GM23248 (cell line): ENCODE measurements at places on chromosomes 12 and 14. TPM values are rescaled to one million over a fixed set of nuclear protein-coding genes. Genes with fewer than 3 reads are reported as not detected.

- no peaks in the 10 kb centered on the region for H3K36me3 ChIP-seq
- H3K4me1 ChIP-seq = no peaks in the 10 kb centered on the region
- H3K4me3 ChIP-seq = no peak overlapping the region
- no peak overlapping the region for H3K27ac ChIP-seq
- peak; percentile 46 for DNase-seq
Measured at GRCh38 chr14:65949711-65950516, 536.3 kb upstream of the CCDC196 start.

DNA sequence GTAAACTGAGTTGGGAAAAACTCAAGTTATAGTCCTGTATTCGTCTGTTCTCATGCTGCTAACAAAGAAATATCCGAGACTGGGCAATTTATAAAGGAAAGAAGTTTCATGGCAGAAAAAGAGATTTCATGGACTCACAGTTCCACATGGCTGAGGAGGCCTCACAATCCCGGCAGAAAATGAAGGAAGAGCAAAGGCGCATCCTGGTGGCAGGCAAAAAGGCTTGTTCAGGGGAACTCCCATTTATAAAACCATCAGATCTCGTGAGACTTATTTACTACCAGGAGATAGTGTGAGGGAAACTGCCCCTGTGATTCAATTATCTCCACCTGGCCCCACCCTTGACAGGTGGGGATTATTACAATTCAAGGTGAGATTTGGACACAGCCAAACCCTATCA lies 292.6 kb upstream of the SYT1 start:
- no peaks in the 10 kb centered on the region for H3K36me3 ChIP-seq
- no peak for DNase-seq
- H3K4me1 ChIP-seq = 0 out of 2 replicates have a peak, but pooled peaks cover 6% of the 10 kb centered on the region
- no peak overlapping the region for H3K27ac ChIP-seq
- H3K27me3 ChIP-seq = no peaks in the 10 kb centered on the region

GRCh38 chr12:91924827-91925226 lies 220.8 kb downstream of the BTG1 start:
- no peak overlapping the region for H3K27ac ChIP-seq
- H3K27me3 ChIP-seq = no peaks in the 10 kb centered on the region
- no peaks in the 10 kb centered on the region for H3K36me3 ChIP-seq
- no peak for DNase-seq

DNA sequence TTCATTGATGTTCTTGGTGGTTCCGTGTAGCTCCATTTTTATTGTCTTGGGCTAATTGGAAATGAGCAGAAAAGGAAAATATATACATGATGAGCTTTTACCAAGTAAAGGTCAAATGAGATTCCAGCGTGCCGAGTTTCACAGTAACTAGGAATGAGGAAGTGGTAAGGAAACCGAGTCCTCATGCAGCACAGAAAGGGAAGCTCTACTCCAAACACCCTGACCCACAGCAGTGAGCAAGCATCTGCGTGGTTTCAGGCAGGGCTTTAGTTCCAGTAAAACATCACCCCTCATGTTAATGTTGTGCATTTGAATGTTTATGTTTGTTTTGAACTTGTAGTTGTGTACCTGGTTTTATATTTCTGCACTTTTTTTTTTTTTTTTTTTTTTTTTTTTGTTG lies 208.0 kb downstream of the SLC41A2 start:
- no peaks in the 10 kb centered on the region for H3K36me3 ChIP-seq
- H3K27ac ChIP-seq = no peak overlapping the region
- DNase-seq = peak; percentile 61

DNA sequence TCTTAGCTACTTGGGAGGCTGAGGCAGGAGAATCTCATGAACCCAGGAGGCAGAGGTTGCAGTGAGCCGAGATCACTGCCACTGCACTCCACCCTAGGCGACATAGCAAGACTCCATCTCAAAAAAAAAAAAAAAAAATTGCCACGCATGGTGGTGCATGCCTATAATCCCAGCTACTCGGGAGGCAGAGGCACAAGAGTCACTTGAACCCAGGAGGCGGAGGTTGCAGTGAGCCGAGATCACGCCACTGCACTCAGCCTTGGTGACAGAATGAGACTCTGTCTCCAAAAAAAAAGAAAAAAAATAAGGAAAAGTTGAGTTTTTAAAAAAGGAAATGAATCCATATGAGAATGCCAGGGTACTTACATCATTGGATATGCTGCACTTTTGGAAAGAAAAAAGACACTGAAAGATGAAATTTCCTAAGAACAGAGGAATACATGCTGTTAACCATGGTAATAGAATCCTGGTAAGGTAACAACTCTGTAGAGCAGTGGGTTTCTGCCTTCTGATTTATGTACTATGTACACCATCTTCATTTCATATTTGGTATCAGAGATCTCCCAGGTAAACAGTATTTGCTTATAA lies 222.7 kb downstream of the ERC1 start:
- no peaks in the 10 kb centered on the region for H3K27me3 ChIP-seq
- no peak overlapping the region for H3K4me3 ChIP-seq
- peaks cover 25% of the 10 kb centered on the region for H3K4me1 ChIP-seq
- H3K27ac ChIP-seq = no peak overlapping the region

- no peak for DNase-seq
- no peaks in the 10 kb centered on the region for H3K27me3 ChIP-seq
- H3K4me3 ChIP-seq = no peak overlapping the region
Measured at GRCh38 chr12:43097471-43097870, 454.5 kb downstream of the ADAMTS20 start.

DNA sequence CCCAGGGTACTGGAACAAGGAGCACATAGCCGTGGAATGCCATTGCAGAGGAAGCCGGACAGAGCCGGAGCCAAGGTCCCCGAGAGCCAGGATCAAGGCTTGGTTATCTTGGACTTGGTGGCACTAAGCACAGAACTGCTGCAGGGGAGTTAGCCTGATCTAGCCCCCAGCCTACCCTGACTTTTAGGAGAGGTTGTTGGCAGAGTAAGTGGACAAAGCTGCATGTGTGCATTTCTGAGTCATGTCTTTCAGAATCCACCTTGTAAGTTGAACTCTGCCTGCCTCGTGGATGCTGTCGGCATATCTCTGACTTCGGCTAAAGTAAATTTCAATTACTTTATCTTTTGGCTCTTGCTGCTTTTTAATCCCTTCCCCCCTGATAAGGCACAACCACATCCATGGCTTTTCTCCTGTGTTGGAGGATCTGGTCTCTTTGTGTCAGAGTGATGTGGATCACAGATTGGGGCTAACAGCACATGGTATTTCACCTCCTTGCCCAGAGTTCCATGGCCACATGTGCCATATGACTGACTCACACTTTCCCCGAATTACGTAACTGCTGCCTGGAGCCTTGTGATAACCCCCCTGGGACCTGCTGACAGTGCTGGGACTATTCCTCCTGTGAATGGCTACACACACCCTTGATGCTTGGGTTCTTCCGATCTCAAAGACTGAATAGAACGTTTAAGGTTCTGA lies 240.3 kb downstream of the EMP1 start:
- no peaks in the 10 kb centered on the region for H3K27me3 ChIP-seq
- H3K4me1 ChIP-seq = no peaks in the 10 kb centered on the region; the same call in 1 of the 2 replicates
- H3K27ac ChIP-seq = no peak overlapping the region
- DNase-seq = peak; percentile 70

GRCh38 chr14:67734675-67735074 lies 33.0 kb downstream of the RDH12 start:
- H3K27ac ChIP-seq = no peak overlapping the region
- peaks cover 10% of the 10 kb centered on the region for H3K4me1 ChIP-seq
- H3K4me3 ChIP-seq = no peak overlapping the region
- H3K36me3 ChIP-seq = no peaks in the 10 kb centered on the region
- peak; percentile 45 for DNase-seq

GRCh38 chr12:3035815-3036702 lies 41.1 kb upstream of the TSPAN9 start:
- no peak overlapping the region for H3K4me3 ChIP-seq
- H3K36me3 ChIP-seq = no peaks in the 10 kb centered on the region
- no peaks in the 10 kb centered on the region for H3K27me3 ChIP-seq
- no peak overlapping the region for H3K27ac ChIP-seq

The CABP1 gene
- total RNA-seq = not detected in 2 replicates

The RND1 gene
- total RNA-seq = 0.32 TPM in 1 of 2 replicates, not detected in the other

The RASSF3 gene
- 4.9 and 12.0 TPM in 2 replicates for total RNA-seq

The AKAP5 gene
- total RNA-seq = 0.22 and 0.89 TPM in 2 replicates

The DYRK2 gene
- 20.3 and 25.4 TPM in 2 replicates for total RNA-seq
